ENCODE measurements at places on chromosomes 3 and 15.

DNA sequence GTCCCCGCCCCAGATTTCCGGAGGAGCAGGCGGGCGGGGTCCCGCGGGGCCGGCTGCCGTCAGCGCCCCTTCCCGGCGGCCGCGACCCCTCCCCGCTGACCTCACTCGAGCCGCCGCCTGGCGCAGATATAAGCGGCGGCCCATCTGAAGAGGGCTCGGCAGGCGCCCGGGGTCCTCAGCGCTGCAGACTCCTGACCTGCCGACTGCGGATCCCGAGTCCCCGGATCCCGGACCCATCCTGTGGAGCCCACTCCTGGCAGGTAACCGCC lies at the start of gene TRH:
TSS of gene TRH (plus strand) at position 157 of the 269 bp plus-strand sequence. CDS start 1,097 bp downstream, outside the sequence.
- no peak for DNase-seq

- no peak for DNase-seq
These were observed 32.5 kb downstream of the CHAC1 start for GRCh38 chr15:40985541-40986330.

DNA sequence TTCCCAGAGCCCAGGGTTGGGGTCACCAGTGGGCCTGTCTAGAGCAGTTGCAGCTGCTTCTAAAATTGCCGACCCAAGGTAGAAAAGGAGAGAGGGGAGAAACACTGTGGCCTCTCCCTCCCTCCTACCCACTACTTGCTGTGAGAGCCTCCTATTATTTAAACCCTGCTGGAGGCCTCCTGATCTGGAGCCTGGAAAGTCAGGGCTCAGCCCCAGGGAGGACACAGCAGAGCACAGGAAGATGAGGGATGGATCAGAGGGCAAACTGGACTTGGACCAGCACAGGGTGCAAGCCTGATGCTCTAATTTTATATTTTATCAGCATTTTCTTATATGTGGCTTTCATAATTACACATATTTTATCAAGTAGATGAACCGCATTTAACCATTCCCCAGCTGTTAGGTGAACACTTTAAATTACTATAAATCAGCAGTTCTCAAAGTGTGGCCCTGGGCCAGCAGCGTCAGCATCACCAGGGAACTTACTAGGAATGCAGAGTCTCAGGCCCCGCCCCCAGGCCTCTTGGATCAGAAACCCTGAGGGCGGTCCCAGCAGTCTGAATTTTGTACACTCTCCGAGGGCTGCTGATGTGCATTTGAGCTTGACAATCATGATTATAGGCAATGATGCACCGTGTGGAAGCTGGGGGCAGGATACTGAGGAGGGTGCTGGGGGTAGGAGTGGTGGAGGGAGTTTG lies 26.7 kb downstream of the SMAD3 start:
- DNase-seq = no peak

DNA sequence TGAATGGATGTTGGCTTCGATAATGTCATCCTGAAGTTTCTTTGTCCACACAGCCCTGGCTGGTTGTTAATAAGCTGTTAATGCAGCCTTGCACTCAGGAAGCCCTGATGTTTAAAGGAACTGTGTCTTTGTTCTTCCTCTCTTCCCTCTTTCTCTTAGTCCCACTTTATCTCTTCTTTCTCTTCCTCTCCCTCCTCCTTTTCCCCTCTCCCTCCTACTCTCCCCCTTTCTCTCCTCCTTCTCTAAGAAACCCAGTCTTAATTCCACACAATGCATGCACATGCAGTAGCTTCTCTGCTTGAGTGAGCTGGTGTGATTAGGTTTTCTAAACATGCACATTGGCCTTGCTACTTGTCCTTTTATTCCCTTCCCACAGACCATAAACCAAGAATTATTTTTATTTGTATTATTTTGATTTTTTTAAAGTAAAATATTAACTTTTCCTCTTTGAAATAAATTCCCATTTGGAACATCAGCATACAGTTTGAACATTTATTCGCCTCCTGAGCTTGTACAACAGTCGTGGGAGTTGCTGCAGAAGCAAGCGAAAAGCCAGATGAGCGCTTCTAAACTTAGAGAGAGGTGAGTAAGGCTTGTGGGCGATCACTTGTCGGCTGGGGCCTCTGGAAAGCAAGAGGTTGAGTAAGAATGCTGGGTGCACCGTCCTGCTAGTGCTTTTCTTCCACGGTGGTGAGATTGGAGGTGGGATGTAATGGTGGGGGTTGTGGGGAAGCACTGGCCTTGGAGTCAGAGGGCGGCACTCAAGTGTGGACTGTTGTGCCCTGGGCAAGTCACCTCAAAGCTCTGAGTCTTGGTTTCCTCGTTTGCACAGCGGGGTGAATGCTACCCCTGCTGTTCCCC lies 7.2 kb downstream of the GHRL start:
- no peak for DNase-seq

DNA sequence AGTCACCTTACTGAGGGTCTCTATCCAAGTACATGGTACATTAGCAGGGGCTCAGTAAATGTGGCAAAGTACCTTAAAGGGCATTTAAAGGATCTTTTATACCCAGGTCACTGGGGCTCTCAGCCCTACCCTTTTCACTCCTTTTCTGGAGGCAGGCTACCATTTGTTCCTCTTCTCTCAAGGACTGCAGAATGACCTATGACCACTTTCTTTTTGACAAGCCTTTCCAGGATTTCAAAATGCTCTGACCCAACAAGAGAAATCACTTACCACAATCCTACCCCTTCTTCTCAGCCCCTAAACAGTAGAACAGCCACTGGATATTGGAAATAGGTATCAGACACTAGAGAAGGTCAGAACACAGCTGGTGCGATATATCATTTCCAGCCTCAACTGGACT lies 221.8 kb upstream of the TPRG1 start:
- no peak for DNase-seq

- no peak for DNase-seq
These were observed 28.4 kb downstream of the CD200R1L start for GRCh38 chr3:112818289-112818688.

DNA sequence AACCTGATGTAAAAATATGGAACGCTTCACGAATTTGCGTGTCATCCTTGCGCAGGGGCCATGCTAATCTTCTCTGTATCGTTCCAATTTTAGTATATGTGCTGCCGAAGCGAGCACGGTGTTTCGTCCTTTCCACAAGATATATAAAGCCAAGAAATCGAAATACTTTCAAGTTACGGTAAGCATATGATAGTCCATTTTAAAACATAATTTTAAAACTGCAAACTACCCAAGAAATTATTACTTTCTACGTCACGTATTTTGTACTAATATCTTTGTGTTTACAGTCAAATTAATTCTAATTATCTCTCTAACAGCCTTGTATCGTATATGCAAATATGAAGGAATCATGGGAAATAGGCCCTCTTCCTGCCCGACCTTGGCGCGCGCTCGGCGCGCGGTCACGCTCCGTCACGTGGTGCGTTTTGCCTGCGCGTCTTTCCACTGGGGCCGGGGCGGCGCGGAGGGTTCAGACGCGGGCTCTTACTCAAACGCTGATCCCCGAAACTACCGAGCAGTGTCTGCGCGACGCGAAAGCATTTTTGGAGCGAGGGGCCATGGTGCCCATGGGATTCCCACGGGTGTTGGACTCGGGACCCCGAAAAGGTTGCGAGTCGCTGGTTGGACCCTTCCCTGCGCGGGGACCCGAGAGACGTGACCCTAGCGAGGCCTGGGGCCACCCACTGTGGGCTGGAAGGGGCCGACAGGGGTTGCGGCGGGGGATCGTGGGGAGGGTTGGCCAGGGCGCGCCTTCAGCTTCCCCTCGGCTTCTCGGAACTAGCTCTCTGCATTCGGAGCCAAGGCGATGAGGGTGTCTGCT lies at the start of gene RNU6-1:
TSS of gene RNU6-1 (minus strand) at position 117 of the 820 bp plus-strand sequence.
- DNase-seq = peak; percentile 92

- DNase-seq = no peak
These were observed 80.3 kb downstream of the TFG start for GRCh38 chr3:100789579-100789978.

- no peak for DNase-seq
These were observed 5.5 kb downstream of the TAGLN3 start for GRCh38 chr3:112004187-112004586.

- no peak for DNase-seq
These were observed 103.0 kb upstream of the HES1 start for GRCh38 chr3:194032828-194033435.

DNA sequence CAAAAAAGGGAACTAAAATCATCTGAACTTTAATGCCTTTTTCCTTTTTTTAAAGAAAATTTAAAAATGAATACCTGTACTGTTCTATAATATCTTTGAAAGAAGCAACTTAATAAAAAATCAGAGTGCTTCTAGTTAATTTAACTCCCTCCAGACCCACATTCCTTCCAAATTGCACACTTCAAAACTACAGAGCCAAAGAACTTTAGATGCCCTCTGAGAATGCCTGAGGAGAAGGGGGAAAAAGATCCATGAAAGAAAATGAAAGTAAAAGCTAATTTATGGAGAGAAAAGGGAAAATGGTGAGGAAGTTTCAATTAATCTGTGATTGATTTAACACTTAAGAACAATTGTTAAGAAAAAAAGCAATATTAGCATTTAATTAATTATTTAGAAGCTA lies 1141.6 kb downstream of the IGSF11 start:
- no peak for DNase-seq

- DNase-seq = no peak
These were observed 19.9 kb downstream of the BBX start for GRCh38 chr3:107542665-107543064.

DNA sequence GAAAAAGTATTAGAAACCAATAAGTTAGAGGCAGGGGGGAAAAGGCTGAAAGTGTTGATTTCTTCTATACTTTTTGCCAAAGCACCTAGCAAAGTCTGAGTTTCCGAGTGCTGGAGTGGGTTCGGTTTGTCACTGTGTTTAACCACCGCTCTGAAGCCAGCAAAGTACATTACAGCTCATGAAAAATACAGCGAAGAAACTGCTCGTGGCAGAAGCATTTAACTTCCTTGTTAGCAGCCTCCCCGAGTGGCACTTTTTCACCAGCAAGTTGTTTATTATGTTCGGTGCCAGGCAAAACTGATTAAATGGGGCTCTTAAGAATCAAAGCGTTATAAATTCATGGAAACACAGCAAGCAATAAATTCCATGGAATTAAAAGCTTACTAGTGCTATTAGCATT lies 313.6 kb downstream of the FOXP1 start:
- no peak for DNase-seq

- DNase-seq = no peak
These were observed 180.6 kb downstream of the LSAMP start for GRCh38 chr3:116264546-116265319.

DNA sequence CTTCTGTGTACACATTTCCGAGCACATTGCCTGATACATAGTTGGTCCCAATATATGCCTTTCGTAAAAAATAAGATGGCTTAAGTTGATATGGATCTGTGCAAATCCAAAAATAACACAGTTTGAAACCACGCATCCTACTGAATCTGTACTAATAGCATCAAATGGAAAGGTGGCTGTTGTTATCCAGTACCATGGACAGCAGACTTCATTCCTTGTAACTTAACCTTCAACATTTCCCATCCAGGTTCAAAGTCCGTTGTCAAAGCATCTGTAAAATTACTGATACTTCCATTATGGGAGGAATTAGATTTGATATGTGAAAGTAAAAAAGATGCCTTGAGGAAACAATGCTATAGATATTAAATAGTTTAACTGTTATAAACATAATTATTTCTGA lies 65.5 kb upstream of the C3orf49 start:
- DNase-seq = no peak

- DNase-seq = no peak
These were observed 59.1 kb downstream of the ATP8B4 start for GRCh38 chr15:50059883-50060282.

GRCh38 chr3:78957456-78957855 lies 810.3 kb downstream of the ROBO1 start:
- no peak for DNase-seq

DNA sequence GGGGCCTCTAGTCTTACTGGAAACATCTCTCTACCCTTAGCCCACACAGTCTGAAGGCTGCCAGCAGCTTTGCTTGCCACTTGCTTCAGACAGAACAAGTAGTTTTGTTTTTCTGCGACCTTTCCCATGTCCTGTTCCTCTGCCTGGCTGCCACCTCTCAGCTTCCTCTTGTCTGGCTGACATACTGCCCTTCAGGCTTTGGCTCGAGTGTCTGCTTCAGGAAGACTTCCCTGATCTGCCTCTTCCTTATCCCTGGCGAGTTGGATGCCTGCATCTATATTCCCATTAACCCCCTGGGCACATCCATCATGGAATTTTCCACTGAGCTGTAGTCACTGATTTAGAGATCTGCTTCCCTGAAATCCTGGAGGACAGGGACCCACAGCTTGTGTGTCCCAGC lies 25.1 kb upstream of the CPNE9 start:
- DNase-seq = no peak

GRCh38 chr15:78220713-78221112 lies 13.7 kb downstream of the ACSBG1 start:
- no peak for DNase-seq

- no peak for DNase-seq
These were observed 1.6 kb upstream of the MAN2C1 start for GRCh38 chr15:75369897-75370581.

- DNase-seq = no peak
These were observed 231.9 kb upstream of the TBC1D5 start for GRCh38 chr3:17974206-17974841.

DNA sequence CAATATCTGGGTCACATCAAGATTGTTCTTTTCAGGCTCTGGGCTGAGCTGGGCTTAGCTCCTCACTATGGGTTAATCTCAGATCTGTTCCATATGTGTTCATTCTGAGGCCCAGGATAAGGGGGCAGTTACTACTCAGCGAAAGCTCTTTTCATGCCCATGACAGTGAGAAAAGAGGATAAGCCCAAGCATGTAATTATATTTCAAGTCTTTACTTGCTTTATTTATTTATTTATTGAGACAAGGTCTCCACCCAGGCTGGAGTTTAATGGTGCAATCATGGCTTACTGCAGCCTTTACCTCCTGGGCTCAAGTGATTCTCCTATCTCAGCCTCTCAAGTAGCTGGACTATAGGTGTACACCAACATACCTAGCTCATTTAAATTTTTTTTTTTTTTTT lies 44.7 kb upstream of the SELENOK start:
- no peak for DNase-seq

DNA sequence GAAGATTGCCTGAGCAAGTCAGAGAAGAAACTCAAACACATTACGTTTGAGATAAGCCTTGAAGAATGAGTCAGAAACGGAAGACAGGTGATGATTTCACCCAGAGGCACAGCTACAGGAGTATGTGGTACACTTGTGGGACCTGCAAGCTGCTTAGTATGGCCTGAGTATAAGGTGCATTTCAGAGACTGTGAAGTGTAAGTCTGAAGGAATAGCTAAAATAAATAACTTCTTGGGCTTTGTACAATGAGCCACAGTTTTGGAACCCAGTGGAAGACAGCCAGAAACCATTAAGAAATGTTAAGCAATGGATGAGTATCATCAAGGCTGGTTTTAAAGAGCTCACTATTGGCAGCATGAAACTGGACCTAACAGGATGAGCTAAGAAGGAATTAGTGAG lies 826.2 kb downstream of the ROBO1 start:
- DNase-seq = no peak

DNA sequence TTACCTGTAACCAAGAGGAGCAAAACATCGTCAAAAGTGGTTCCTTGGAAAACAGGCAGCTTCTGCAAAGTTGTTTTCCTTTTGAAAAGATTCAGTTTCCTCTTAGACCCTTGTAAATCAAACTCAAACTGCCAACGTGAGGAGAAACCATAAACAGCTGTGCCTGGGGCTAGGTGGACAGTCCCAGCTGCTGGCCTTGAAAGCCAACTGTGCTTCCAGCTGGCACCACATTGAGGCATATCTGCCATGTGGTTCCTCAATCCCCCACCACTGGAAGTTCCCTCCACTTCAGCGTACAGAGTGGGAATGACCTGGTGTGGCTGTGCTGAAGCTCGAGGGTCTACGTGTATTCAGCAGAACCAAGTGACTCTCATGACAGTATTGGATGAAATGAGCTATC lies 40.9 kb downstream of the HRH1 start:
- no peak for DNase-seq

GRCh38 chr15:98903377-98904018 lies 104.1 kb downstream of the PGPEP1L start:
- DNase-seq = no peak
